ENCODE measurements at places on chromosomes 6 and 20.

- DNase-seq, result no peak
Observed at GRCh38 chr20:56776345-56776744, 147.2 kb downstream of the TFAP2C start.

DNA sequence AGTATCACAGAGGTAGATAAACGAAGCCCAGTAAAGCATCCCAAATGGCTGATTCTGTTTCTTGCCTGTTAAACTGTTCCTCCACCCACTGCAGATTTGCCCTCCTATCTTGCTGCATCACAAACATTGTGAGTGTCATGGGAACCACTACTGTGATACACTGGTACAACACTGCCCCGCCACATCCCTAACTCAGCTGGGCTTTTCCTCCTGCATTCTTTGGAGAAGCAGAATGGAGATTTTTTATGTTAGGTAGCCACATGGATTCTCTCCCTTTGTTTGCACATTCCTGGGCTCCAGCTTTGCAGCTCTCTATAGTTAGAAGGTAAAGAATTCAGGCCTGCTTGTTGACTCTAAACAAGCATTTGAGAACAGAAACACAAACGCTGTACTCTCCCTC, 234.1 kb downstream of the TMEM242 start:
- DNase-seq, result no peak

DNA sequence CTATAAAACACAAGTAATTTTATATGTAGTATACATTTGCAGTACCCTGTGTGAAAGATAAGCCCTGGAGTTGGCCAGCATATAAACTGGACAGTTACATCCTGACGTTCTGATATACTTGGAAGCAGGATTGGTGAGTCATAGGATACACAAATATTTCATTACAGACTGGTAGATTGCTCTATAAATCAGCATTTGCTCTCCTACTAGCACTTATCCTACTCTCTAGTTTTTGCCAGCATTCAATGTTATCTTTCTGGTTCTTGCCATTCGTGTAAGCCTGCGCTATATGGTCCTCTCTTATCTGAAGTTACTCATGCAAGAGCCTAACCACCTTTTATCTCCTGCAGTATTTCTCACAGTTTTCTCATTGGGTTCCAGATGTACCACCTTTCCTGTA, 680.2 kb upstream of the MMS22L start:
- DNase-seq, result no peak

- no peak for DNase-seq
Observed at GRCh38 chr6:41779336-41779735, 364 bp downstream of the FRS3 start.

DNA sequence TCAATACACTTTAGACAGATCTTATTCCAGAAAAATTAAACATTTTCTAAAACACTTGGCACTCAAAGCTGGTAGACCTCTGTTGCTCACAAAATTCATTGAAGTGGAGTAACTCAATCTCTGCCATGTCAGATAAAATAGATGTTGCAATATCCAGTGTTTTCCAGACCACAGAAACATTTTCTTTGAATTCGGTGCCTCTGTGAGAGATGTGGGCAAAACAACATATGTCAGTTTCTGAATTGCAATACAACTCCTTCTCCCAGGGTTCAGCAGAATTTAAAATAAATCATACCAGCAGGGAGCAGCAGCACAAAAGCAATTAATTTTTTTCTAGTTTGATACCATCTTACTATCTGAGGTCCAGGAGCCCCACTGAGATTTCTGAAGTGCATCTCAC, 11.3 kb upstream of the PKHD1 start:
- DNase-seq, result no peak
